ENCODE measurements at places on chromosomes 4 and X. TPM values are rescaled to one million over a fixed set of nuclear protein-coding genes. Genes with fewer than 3 reads are reported as not detected.

The NUDT11 gene
- not detected for total RNA-seq

GRCh38 chrX:22748093-22748999 lies 251.4 kb upstream of the DDX53 start:
- no peak for DNase-seq

DNA sequence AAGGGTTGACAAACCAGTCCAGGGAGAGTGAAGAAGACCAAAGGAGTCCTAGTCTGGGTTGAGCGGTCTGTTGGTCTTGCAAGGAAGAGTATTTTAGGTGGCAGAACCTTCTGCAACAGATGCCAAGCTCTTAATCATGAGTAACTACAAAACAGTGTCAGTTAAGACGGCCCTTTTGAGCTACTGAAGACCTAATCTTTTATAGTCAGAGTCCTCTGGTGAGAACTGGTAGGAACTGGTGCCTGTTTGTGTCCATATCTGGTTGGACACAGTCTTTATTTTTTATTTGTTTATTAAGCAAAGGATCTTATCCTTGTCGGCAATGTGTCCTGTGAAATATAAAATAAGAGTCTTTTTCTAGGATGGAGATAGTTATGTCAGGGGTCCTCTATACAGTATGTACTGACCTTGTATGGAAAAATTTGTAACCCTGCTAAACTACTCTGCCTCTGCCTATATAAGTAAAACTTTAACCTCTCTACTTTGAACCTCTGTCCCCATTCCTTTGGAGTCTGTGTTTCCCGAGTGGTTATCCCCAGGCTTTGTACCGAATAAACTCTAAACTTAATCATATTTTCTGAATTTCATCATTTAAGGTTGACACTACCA lies 47.1 kb downstream of the FAM13A start:
- DNase-seq, result no peak

The MMGT1 gene
- 16.6 TPM for total RNA-seq

GRCh38 chr4:10395971-10396580 lies 61.1 kb downstream of the ZNF518B start:
- DNase-seq, result no peak

GRCh38 chr4:89273741-89274141 lies 33.9 kb downstream of the GPRIN3 start:
- DNase-seq, result no peak

The ANK2 gene
- 13.0 TPM for total RNA-seq

GRCh38 chr4:150789864-150790263 lies 207.9 kb downstream of the MAB21L2 start:
- no peak for DNase-seq

GRCh38 chr4:40924096-40924792 lies 174.5 kb downstream of the NSUN7 start:
- peak; percentile 12 for DNase-seq

DNA sequence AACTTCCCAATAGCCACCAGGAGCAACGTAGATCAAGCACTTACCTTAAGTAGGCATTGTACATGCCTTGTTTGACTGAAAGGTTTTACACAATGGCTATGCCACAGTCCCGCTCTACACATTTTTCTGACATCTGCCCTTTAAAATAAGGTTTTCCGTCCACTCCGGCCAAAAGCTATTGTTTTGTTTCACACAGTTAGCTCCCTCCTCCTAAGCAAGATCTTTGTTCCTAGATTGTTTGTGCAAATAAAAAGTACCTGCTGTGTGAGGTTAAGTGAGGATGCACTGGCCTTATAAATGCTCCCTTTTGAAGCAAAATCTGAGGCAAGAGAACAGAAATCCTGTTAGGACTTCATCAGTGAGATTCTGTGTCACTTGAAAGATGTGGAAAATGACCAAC lies 11.8 kb downstream of the SCD5 start:
- DNase-seq, result no peak

- DNase-seq, result no peak
These were observed 77.4 kb upstream of the MID1 start for GRCh38 chrX:10697616-10698317.

The RAB33A gene
- 24.4 TPM for total RNA-seq

GRCh38 chrX:103399744-103400143 lies 23.4 kb downstream of the BEX3 start:
- DNase-seq, result no peak

- no peak for DNase-seq
These were observed 47.1 kb downstream of the SLC9A6 start for GRCh38 chrX:136032370-136032769.

- no peak for DNase-seq
These were observed 146.2 kb downstream of the PRSS12 start for GRCh38 chr4:118206627-118207026.

DNA sequence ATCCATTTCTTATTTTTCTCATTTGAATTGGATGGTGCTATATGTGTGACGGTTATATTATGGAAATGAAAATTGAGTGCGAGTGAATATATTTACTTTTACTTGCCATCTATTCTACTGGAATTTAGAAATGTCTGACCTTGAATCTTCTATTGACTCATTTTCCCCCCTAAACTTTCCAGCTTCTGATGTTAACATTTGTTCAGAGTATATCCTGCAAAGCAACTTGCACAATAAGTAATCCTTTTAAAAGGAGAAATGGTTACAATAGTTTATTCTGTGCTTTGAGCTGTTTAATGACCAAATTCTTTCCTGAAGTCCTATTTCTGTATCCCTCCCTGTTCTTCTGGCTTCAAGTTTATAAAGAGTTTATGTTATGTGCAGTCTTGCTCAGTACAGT lies 116.7 kb downstream of the ARHGAP10 start:
- no peak for DNase-seq

GRCh38 chr4:71346710-71347109 lies 7.9 kb downstream of the SLC4A4 start:
- DNase-seq, result no peak

GRCh38 chr4:36288731-36289426 lies 7.5 kb downstream of the DTHD1 start:
- DNase-seq, result no peak

The TEX13D gene
- 0.15 TPM for total RNA-seq

- no peak for DNase-seq
These were observed 139.5 kb downstream of the TBL1X start for GRCh38 chrX:9604111-9604907.

DNA sequence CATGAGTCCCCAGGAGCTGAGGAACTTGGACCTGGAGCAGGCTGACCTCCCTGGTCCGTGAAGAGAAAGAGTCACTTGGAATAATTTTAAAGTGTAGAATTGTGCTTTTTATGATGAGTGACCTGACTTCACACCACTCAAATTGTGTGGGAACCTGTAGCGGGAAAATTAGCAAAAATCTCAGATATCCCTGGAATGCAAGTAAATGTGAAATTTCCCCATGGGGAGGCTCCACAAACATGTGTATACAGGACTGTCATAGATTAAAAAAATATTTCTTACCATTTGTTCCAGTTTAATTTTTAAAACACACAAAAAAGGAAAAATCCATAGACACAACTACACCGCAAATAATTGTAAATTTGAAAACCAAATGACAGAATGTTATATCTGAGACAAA lies 1079.6 kb upstream of the PABPC4L start:
- no peak for DNase-seq

- DNase-seq, result peak; percentile 36
These were observed 345.3 kb downstream of the MAPK10 start for GRCh38 chr4:86014599-86014998.

The CXCL11 gene
- not detected for total RNA-seq

- no peak for DNase-seq
These were observed 10.8 kb downstream of the PSAPL1 start for GRCh38 chr4:7423801-7424552.

The WDR44 gene
- total RNA-seq, result 10.6 TPM

DNA sequence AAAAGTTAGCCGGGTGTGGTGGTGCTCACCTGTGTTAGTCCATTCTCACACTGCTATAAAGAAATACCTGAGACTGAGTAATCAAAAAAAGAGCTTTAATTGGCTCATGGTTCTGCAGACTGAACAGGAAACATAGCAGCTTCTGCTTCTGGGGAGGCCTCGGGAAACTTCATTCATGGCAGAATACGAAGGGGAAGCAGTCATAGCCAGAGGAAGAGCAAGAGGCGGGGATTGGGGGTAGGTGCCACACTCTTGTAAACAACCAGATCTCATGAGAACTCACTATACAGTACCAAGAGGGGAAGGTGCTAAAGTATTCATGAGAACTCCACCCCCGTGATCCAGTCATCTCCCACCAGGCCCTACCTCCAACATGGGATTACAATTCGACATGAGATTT lies 64.1 kb downstream of the BEND4 start:
- DNase-seq, result no peak

DNA sequence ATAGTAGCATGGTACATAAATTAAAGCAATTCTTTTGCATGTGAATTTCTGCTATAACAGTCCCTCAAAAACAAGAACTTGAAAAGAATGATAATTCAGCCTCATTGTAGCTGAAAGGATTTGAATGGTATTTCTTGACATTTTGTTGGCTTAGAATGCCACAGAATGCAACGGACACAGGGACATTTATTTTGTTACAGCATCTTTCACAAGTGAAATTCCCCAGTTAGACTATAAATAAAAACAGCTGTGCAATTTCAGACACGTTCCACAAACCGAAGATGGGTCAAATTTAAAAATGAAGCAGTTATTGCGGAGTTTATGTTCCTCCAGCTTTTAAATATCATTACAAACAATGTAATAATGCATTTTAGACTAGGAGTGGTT lies 82.8 kb upstream of the AMELX start:
- no peak for DNase-seq

- no peak for DNase-seq
These were observed 88.1 kb downstream of the FSTL5 start for GRCh38 chr4:162075726-162076125.

DNA sequence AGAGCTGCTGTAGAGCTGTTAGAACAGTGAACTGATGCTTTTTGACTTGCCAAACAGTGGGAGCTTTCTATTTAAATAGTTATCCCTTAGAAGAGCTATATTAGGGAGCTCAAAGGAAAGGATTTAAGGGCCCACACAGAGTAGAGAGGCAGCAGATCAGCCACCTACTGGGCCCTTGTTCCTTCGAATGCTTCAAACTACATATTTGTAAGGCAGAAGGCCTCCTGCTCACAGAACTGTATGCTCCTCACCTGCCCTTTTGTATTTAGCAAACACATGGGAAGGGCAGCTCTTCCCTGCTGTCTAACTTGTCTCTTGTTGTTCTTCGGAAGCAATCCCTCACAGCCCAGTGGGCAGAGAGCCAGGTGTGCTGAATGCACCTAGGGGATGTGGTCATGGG lies 38.0 kb downstream of the IL1RAPL1 start:
- DNase-seq, result no peak

DNA sequence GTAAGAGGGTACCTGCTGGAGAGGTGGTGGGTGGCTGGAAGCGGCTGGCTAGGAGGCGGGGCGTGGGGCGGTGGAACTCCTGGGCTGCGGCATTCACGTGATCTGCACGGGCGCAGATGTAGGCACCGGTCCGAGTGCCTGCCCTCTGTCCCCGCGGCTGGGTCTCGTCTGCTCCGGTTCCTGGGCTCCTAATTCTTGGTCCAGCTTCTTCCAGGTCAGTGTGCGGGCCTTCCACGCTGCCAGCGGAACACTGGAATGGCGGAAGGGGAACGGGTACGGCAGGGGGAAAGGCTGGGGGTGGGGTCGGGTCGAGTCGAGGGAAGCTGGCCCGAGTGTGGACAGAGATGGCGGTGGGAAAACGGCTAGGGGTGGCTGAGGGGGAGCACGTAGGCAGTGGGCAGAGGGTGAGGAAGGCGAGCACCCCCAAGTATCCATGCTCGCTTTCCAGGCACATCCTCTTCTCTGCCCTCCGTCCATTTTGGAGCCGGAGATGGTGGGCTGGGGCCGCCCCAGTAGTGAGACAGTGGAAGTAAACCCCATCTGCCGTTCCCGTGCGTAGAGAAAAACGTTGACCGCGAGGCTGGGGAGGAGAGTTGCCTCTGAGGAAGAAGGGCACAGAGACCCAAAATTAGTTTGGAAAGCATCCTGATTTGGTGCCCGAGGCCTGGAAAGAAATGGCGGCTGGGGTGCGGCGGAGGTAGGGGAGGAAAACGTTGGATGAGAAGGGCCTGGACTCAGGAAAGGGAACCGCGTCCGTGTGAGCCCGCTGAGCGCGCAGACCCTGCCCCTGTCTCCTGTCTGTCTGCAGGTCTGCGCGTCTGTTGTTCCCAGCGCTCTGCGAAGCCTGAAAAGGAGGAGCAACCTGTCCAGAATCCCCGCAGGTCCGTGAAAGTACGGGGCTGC lies at the start of gene TCEAL4:
TCEAL4 (plus strand) TSS at position 105 of the 903 bp plus-strand sequence. CDS start 1,161 bp downstream, outside the sequence.
- DNase-seq, result no peak

DNA sequence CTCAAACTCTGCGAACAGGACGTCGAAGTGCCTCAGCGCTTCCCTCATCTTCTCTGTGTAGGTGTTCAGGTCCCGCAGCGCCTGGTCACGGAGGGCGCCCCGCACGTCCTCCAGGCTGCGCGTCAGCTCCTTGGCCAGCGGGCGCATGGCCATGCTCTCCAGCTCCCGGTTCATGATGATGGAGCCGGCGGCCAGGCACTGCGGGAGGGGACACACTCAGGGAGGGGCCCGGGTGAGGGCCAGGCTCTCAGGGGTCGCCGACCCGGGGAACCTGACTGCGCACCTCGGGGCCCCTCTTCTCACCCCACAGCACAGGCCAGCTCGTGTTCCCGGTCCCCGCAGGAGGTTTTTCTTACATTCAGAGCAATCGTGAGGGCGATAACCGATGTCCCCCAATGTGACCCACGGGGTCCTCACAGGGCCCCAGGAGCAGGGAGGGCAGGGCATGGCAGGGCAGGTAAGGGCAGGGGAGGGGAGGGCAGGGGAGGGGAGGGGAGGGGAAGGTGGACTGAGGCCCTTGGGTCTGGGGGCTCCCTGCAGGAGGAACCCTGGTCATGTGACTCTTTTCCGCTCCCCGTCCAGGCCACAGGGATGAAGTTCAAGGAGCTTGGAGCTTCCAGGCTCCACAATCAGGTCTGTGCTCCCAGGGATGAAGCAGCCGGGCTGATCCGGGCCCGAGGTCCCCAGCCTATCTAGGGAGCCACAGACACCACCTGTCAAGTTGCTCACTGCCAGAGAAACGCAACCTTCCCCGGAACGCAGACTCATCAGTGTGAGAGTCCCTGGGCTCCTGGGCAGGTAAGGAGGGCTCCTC lies 77.8 kb upstream of the MXD4 start:
- DNase-seq, result no peak

The TRPC3 gene
- not detected for total RNA-seq

The TMEM154 gene
- 42.3 TPM for total RNA-seq

DNA sequence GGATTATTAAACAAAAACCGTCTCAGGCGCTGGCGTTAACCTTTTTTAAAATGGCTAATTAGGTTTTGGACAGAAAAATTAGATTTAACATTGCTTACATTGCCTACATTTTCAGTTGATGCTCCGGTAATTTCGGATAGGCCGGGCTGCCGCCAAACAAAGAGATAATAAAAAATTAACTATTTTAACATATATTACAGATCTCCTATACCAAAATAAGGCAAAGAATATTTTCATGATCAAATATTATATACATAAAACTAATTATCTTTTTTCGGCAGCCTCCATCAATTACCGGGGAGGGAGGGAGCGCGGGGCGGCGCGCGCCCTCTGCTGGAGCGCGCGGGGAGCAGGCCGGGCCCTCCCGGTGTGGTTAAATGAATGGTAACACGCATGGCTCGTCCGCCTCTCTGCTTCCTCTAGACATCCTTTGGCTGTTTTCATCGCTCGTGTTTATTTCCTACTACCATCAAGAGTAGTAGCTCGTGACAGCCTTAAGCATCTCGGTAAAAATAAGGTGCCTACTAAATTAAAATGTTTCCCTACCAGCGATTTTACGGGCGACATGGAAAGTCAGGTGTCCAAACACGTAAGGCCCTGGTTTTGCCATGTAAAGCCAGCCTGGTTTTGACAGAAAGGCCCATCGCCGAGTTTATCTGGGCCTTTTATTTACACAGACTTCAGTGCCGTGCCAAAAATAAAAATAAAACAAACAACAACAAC lies 52.4 kb upstream of the TMEM33 start:
- no peak for DNase-seq

Measured in GM12878 (cell line).